ENCODE measurements at places on chromosomes 12 and 14. TPM values are rescaled to one million over a fixed set of nuclear protein-coding genes. Genes with fewer than 3 reads are reported as not detected.

DNA sequence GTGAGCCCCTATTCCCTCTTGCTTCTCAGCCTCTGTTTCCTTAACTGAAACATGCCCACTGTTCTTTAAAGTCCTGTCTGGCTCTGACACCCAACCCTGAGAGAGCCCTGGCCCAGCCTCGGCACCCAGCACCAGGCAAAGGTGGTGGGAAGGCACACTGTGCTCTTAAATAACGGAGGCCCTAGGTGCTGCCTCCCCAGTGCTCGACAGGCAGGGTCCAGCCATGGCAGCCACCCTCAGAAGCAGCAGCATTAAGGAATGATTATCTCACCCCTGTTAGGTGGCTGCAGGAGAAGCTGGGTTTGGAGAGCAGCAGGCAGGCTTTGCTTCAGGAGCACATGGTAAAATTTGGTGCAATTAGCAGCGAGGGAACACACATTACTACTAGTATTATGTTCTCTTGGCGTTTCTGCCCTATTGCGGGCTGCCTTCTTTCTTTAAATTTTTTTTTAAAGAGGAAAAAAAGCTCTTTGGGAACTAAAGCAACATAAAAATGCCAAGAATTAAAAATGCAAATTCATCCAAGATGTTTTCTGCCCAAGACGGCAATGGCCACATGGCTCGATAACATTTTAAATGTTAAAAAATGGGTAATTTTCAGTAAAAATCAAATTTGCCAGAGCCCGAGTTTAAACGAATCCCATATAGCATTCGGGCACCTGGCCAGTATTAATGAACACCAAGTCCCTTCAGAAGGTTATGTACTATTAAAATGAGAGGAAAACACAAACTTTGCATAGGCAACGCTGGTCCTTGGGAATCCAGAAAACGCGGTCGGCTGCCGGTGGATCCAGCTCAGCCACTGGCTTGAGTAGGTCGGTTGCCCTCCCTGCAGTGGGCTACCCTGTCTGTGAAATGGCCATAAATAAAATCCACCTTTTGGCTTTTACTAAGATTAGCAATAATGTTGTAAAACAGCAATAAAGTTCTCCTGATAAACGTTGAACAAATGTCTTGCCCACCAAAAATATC, 152.2 kb downstream of the BCL11B start:
- DNase-seq: no peak

CAPRIN2 gene
- total RNA-seq: 49.9 TPM

DNA sequence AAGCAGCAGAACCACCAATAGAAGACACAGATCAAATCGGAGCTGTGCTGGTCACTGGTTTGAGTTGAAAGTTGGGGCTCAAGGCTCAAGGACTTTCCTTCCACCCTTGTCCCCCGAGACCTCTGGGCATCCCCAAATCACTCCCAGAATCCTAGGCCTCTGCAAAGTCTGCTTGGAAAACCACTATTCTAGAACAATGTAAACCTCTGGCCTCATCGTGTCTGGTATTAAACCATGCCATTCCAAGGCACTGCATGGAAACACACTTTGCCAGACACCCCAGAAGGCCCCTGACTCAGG, 288.0 kb downstream of the DPF3 start:
- no peak for DNase-seq

ESR2 gene
- total RNA-seq: 0.21 TPM

CACNB3 gene
- 25.0 TPM for total RNA-seq

NOVA1 gene
- 37.9 TPM for total RNA-seq
